ENCODE measurements at places on chromosomes 11 and 22.

- DNase-seq = no peak
Observed at GRCh38 chr22:39719559-39720450, 149.3 kb downstream of the CACNA1I start.

- DNase-seq = no peak
Observed at GRCh38 chr11:122797651-122798050, 40.6 kb upstream of the CRTAM start.

DNA sequence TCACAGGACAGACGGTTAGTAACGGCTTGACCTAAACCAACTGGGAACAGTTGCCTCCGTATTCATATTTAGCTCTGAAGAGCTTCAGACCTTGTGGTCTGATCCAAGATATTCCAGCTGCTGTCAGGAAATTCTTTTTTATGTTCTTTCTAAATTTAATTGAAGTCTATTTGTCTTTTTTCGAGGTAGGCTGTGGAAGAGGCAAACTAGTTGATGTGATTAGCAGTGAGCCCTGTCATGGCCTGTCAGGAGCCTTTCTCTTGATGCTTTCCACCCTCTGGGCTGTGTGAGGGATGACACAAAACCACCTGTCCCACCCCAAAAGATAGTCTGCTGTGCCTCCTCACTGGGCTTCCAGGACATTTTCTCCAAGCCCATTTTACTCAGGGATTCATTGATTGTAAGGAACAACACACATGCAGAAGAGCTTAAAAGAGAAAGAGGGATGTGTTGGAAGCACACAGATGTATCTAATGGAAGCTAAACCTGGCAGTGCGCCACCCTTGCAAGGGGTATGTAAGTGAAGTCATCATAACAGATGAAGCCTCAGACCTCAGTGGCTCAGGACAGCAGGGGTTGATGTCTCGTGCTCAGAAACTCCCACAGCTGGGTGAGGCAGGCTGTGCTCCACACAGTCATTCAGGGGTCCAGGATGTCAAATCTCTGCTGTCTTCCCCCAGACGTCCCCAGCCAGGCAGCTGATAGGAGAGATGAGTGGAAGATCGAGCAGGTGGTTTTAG is 170.0 kb downstream of the NCAM1 start:
- DNase-seq = no peak

- no peak for DNase-seq
Observed at GRCh38 chr11:21622995-21623394, 569.9 kb upstream of the ANO5 start.

DNA sequence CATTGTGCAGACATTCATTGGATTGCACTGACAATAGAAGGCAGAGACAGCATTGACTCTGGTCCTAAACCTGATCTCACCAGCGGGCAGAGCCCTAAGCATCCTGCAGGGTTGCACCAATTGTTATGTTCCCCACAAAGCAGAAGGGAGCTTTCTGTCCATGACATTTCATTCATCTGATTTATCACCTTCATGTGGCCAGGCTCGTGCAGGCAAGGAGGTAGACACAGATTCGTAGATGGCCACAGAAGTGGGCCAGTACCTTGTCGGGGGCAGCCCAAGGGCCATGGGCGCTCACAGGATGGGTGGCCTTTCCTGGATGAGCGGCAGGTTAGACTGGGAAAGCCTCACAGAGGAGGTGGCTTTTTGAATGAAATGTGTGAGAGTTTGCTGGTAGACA is 2.9 kb downstream of the TSKU start:
- DNase-seq = no peak

DNA sequence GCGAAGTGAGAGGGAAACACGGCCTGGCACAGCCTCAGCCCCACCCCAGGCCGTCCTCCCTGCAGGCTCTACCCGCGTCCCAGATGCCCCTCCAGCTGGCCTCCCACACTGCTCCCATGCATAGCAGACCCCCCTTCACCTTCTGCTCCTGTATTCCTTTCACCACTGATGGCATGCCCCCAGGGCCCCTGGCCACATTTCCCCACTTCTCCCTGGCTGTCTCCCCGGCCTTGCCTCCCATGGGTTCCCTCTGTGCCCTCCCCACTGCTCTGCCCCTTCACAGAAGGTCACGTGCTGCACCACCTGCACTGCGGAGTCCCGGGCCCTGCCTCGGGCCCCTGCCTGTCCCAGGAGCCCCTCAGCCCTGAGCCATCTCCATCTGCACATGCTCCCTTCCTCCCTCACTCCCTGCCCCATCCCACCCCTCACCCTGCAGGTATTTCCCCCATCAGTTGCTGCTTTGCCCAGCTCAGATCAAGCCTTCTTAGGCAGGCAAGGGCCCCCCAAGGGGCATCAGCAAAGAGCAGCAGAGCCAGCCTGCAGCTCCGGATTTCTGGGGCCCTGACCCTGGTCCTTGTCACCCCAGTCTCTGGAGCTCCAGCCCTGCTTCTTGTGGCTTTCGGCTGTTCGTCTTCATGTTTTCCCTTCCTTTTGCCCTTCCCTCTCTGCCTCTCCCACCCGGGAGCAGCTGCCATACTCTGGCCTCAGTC is 46.4 kb downstream of the GAB4 start:
- DNase-seq = no peak

DNA sequence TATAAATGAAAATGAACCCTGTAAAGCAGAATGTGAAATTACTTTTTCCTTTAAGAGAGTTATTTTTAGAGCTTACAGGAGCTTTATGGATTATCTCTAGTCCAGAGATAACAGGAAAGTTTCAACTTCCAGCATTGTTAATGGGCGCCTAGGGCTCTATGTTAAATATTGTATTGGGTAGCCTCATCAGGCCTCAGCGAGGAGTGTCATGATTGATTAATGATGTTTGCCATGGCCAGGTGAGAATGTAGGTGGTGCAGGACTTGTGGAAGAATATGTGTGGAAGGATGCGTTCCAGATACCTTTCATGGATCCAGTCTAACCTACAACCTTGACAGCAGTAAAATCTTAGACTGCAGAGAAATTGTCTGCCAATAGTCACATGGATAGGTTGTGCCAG is 50.6 kb downstream of the ME3 start:
- DNase-seq = no peak

DNA sequence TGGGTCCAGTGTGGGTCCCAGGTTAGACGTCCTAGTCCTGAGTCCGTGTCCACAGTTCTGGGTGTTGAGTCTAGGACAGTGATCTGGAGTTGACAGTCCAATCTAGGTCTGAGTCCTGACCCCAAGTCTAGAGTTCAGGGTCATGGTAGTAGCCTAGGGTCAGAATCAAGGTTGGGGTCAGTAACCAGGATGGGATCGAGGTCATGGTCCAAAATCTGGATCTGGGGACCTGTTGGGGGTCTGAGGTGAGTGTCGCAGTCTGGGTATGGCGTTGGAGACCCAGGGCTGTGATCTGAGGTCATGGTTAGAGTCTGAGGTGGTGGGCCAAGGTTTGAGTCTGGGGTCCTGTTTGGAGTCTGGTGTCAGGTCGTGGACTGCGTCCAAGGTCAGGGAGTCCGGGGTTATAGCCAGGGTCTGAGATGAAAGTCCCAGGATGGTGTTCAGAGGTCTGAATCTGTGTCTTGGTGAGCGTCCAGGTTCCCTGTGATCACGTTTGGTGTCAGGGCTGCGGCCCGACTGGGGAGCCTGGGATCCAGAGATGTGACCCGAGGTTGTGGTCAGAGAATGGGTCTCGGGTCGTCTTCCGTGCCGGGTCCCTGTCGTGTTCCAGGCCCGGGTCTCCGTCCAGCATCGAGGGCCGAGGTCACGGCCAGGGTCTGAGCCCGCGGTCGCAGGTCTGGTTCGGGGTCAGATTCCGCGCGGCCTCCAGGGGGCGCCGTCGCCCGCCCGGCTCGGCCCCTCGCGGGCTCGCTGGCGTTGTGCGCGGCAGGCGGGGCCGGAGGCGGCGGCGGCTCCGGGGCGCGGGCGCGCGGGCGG is 432 bp upstream of the GRK2 start:
- DNase-seq = peak; percentile 73

DNA sequence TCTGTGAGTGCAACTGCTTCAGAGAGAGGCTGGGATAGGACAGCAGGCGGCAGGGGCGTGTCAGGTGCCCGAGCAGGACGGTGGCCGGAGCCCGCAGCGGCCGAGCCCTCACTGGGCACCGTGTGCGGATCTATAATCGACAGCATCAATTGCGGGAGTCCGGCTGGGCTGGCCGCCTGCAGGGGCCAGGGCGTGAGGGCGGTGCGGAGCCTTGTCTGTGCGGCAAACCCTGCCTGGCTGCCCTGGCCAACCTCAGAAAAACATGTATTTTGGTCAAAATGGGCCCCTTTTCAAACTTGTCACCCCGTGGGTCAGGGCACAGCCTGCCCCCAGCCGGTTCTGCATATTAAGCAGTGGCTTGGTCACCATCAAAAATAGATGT is 91.3 kb upstream of the KCNQ1OT1 start:
- DNase-seq = no peak

GRCh38 chr11:33125611-33126010 is 35.7 kb downstream of the CSTF3 start:
- no peak for DNase-seq

DNA sequence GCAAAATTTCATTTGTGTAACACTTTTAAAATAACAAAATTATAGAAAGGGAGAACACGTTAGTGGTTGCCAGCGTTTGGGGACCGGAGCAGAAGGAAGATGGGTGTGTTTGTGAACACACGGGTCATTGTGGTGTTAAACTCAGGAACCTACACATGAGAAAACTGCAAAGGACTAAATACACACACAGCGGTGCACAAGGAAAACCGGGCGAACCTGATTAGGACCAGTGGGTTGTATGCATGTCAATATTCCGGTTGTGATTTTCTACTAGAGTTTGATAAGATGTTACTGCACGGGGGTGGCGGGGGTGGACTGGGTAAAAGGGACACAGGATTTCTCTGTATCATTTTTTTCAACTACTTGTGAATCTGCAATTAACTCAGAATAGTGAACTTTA is 351.2 kb downstream of the OPCML start:
- DNase-seq = no peak

GRCh38 chr11:76074148-76075095 is 131.9 kb downstream of the WNT11 start:
- DNase-seq = no peak

DNA sequence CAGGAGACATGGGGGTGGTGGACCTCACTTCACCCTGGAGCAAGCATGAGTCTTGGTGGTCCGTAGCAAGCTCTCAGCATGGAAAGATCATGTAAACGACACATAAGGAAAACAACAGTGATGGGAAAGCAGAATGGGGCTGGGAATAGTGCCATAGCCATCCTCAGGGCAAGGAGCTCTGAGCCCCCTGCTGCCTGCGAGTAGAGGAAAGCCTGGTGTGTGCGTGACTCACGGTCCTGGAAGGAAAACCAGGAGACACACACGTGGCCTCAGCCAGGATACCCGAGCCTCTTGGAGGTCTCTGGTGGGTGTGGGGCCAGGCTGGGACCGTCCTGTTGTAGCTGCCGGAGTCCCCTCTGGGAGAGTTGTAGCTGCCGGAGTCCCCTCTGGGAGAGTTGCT is 12.4 kb downstream of the SHANK3 start:
- no peak for DNase-seq

GRCh38 chr11:111910676-111911562 is 651 bp downstream of the CRYAB start:
- no peak for DNase-seq

GRCh38 chr11:3838504-3838903 is 2.3 kb downstream of the RHOG start:
- DNase-seq = no peak

- no peak for DNase-seq
Observed at GRCh38 chr22:37797874-37798500, 9.7 kb upstream of the GCAT start.

GRCh38 chr11:112784323-112785073 is 176.7 kb upstream of the NCAM1 start:
- no peak for DNase-seq

- no peak for DNase-seq
Observed at GRCh38 chr11:81942646-81943045, 791.0 kb downstream of the FAM181B start.

All from activated CD4-positive, alpha-beta T cell treated with anti-CD3 and anti-CD28 coated beads, Interleukin-2, amount 50 U/mL, for 1 hour (primary cell).